Activated CD8-positive, alpha-beta memory T cell treated with anti-CD3 and anti-CD28 coated beads for 1 hour (primary cell): ENCODE measurements at places on chromosomes 5 and 9.

GRCh38 chr9:137383081-137383783, 39.7 kb downstream of the EXD3 start:
- DNase-seq: no peak

DNA sequence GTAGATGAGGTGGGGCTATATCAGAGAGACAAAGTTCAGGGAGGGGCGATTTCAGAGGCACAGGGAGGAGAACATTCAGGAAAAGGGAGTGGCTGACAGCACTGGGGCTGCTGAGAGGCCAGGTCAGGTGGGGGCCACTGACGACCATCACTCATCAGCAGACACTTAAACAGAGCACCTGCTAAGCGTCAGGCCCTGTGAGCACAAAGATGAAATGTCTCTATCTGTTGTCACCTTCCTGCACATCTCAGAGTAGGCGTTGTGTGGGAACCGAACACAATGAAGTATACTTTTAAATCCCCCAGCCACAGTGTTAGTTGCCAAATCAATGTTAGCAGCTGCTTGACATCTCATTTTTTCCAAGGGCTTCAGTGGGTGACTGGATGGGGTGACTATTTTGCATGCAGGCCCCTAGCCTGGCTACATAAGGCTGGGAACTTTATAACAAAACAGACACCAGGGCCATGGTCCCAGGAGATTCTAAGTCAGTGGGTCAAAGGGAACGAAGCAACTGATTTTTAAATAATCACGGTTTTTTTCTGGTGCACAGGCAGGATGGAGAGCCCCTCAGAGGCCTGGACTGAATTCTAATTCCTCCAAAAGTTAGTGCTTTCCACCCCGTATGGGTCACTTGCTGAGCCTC, 31.1 kb upstream of the ANKRD18A start:
- no peak for DNase-seq

DNA sequence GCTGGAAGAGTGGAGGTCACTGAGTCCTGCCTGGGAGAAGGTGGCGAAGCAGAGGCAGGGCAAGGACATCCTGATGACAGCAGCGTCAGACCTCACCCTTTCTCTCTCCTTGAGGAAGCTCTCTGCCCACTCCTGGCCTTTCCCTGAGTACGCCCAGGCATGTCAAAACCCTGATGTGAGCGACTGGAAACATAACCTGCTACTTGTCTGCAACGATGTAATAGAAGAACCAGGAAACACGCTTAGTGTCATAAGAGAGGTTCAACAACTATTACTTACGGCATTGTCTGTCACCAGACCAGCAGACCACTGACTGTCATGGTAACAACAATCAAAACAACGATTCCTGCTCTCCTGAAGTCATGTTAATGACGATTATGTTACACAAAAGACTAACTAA, 152.4 kb downstream of the ACTL7B start:
- DNase-seq: no peak

DNA sequence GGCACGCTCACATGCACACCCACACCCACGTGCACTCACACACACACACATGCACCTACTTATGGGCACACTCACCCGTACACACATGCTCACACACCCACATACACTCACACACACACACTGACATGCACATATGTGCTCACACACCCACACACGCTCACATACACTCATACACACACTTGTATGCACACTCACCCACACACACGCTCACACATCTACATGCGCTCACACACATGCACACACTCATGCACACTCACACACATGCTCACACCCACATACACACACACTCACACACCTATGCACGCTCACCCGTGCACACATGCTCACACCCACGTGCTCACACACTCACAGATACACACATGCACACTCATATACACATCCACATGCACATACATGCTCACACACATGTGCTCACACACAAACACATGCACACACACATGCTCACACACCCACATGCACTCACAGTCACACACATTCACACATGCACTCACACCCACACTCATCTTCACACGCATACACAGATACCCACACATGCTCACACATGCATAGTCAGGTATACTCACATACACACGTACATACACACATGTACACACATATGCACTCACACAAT, 138.3 kb downstream of the OLFM1 start:
- no peak for DNase-seq

DNA sequence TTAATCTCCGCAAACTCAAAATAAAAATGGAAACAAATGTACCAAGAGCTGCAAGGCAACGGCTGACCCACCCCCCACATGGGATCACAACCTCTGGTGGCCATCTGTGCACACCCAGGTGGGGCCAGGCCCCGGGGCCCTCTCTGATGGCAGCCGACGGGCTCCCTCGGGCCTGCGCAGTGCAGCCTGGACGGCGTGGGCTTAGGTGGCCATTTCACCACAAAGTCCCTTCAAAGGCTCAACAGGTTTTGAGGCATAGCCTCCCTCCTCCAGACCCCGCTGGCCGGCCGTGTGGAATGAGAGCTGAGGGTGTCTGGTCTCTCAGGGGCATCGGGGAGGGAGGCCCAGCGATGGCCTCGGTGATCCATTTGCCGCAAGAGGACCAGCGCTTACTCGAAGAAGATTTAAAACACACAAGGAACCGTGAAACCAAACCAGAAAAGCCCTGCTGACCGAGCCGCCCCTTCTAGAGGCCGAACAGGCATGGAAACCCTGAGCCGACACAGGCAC, 42.7 kb upstream of the CEP72 start:
- DNase-seq: no peak

GRCh38 chr9:91085517-91086291, 276.0 kb downstream of the AUH start:
- DNase-seq: no peak

GRCh38 chr9:133171161-133171961, 7.6 kb upstream of the GBGT1 start:
- DNase-seq: no peak

DNA sequence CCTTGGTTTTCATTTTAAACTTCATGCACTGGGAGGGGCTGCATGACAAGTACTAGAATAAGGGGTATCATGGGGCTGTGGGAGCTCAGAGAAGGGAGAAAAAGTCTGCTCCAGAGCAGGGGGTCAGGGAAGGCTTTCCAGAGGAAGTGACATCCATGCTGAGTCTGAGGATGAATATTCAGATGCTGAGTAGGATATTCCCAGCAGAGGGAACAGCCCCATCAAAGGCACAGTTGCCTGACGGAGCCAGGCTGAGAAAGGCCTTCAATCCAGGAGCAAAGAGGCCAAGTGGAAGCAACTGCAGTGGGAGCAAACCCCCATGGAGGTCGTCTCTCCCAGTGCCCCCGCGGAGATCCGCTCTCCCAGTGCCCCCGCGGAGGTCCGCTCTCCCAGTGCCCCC, 4.4 kb downstream of the PFN3 start:
- DNase-seq: no peak

GRCh38 chr5:155878991-155879575, 447.9 kb upstream of the SGCD start:
- no peak for DNase-seq

DNA sequence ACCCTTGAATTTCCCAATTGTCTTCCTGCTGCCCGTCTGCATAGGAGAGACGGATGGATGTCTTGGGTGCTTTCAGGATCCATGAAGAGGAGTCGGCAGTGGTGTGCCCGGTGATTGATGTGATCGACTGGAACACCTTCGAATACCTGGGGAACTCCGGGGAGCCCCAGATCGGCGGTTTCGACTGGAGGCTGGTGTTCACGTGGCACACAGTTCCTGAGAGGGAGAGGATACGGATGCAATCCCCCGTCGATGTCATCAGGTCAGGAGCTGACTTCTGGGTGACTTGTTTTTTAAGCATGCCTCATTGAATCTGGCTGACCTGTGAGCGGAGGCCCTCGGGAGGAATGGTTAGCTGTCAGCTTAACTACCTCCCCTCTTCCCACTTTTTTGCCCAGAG, 24.2 kb downstream of the GALNT12 start:
- DNase-seq: no peak
